ENCODE measurements at places on chromosomes 12 and 14. TPM values are rescaled to one million over a fixed set of nuclear protein-coding genes. Genes with fewer than 3 reads are reported as not detected.

DNA sequence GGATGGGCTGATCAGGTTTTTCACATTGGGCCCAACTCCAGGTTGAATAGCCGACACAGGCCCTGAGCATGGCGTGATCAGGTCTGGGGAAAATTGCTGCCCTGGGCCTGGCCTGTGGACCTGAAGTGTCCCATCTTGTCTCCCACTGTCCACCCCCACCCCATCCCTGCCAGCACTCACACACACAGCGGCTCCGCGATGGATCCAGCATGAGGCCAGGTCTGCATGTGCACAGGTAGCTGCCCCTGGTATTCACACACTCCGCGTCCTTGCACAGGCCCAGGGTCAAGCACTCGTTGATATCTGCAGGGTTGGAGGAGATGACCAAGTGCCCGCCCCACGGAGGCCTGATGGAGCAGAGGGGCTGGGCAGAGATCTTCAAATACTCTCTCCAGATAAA, 38.7 kb downstream of the ISCA2 start:
- no peaks in the 10 kb centered on the region for H3K36me3 ChIP-seq
- no peak for DNase-seq
- H3K4me1 ChIP-seq = peaks cover 7% of the 10 kb centered on the region
- no peaks in the 10 kb centered on the region for H3K27me3 ChIP-seq
- no peak overlapping the region for H3K27ac ChIP-seq

- H3K4me3 ChIP-seq = peak within 1 kb of the TSS; percentile 77
- DNase-seq = peak; percentile 94
- H3K4me1 ChIP-seq = peaks cover 66% of the 10 kb centered on the region
- H3K36me3 ChIP-seq = peaks cover 7% of the 10 kb centered on the region
Observed at GRCh38 chr14:64504310-64504896, at the start of gene ZBTB1. Gene ZBTB1 (plus strand): TSS chr14:64504770. CDS start chr14:64521505, 16,735 bp downstream.

DNA sequence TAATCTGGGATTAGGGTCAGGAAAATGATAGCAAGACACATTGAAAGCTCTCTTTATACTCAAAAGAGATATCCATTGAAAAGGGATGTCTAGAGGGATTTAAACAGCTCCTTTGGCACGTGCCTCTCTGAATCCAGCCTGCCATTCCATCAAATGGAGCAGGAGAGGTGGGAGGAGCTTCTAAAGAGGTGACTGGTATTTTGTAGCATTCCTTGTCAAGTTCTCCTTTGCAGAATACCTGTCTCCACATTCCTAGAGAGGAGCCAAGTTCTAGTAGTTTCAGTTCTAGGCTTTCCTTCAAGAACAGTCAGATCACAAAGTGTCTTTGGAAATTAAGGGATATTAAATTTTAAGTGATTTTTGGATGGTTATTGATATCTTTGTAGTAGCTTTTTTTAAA, 25.4 kb upstream of the PLEKHD1 start:
- no peak overlapping the region for H3K27ac ChIP-seq
- no peak overlapping the region for H3K4me3 ChIP-seq
- H3K27me3 ChIP-seq = no peaks in the 10 kb centered on the region
- H3K4me1 ChIP-seq = 0 out of 2 replicates have a peak, but pooled peaks cover 3% of the 10 kb centered on the region

KIF26A gene
- total RNA-seq = not detected

PZP gene
- not detected for total RNA-seq

FGF6 gene
- total RNA-seq = not detected

DNA sequence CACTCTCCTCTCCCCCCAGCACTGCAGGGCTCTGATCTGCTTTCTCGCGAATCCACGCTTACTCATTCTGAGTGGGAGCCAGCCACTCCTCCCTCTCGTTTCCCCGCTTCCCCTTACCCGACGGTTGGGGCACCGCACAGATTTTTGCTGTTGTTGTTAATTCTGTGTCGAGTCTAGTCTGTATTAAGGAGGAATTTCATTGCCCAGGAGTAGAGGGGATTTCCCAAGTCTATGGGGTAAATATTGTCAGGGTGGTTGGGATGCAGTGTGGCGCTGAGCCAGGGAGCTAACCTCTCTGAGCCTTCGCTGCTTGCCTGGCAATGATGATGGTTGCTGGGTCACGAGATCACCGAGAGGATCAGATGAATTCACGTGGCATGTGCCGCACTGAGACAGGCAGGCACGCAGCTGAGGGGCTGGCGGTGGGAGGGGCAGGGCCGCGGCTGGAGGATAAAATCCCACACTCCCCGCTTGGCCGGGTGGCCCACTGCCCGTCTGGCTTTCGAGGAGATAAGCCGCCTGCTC, 18.5 kb downstream of the NCOR2 start:
- H3K36me3 ChIP-seq = peaks cover 4% of the 10 kb centered on the region
- 0 out of 2 replicates have a peak overlapping the region, but pooled peaks have one; percentile 6 for H3K27ac ChIP-seq
- peaks cover 96% of the 10 kb centered on the region for H3K4me1 ChIP-seq

GRCh38 chr12:32125455-32126084, 18.9 kb downstream of the BICD1 start:
- peaks cover 32% of the 10 kb centered on the region for H3K4me1 ChIP-seq
- H3K4me3 ChIP-seq = no peak overlapping the region
- no peak for DNase-seq
- H3K27me3 ChIP-seq = no peaks in the 10 kb centered on the region

GRCh38 chr14:42224053-42224888, 617.6 kb downstream of the LRFN5 start:
- H3K4me1 ChIP-seq = peaks cover 22% of the 10 kb centered on the region
- peak; percentile 89 for DNase-seq
- H3K27me3 ChIP-seq = no peaks in the 10 kb centered on the region
- no peaks in the 10 kb centered on the region for H3K36me3 ChIP-seq
- H3K27ac ChIP-seq = peak overlapping the region; percentile 74

DNA sequence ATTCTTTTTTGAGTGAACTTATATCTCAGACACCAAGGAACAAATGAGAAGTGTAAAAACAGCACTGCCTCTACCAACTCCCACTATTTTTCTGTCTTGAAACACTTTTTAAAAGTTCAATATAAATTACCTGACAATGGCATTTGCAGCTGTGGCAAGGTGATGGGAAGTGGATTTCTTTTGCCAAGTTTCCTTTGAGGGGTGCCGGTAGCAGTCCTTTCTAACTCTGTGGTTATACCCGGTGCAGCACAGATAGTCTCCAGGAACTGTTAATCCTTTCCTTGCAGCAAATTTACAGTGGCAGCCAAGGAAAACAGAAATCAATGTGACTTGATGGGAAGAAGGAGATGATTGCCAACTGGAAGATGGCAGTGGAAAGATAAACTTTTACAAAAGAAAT, 243.7 kb downstream of the BCAT1 start:
- H3K27me3 ChIP-seq = no peaks in the 10 kb centered on the region
- no peaks in the 10 kb centered on the region for H3K36me3 ChIP-seq
- peaks cover 13% of the 10 kb centered on the region for H3K4me1 ChIP-seq
- DNase-seq = no peak
- H3K27ac ChIP-seq = no peak overlapping the region

PIK3C2G gene
- total RNA-seq = not detected

DNA sequence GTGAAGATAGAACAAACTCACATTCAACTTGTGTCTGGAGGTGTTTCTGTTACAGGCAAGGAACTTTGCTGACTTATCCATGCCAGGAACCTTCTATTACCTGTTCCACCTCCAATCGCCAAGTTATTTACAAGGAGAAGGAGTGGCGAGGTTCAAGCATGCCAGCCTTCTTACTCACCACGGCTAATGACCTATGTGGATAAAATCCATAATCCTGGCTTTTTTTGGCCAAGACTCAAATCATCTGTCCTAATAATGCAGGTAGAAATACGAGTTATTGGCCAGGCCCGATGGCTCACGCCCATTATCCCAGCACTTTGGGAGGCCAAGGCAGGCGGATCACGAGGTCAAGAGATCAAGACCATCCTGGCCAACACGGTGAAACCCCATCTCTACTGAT, 241.6 kb downstream of the TMEM132D start:
- H3K4me3 ChIP-seq = no peak overlapping the region
- no peaks in the 10 kb centered on the region for H3K27me3 ChIP-seq
- H3K27ac ChIP-seq = no peak overlapping the region
- DNase-seq = no peak
- H3K4me1 ChIP-seq = no peaks in the 10 kb centered on the region
- no peaks in the 10 kb centered on the region for H3K36me3 ChIP-seq
